Activated naive CD8-positive, alpha-beta T cell treated with anti-CD3 and anti-CD28 coated beads, Interleukin-2, amount 10 ng/mL, durations not matched to agents 7 days and 5 days (primary cell): ENCODE measurements at places on chromosomes 12 and 14.

DNA sequence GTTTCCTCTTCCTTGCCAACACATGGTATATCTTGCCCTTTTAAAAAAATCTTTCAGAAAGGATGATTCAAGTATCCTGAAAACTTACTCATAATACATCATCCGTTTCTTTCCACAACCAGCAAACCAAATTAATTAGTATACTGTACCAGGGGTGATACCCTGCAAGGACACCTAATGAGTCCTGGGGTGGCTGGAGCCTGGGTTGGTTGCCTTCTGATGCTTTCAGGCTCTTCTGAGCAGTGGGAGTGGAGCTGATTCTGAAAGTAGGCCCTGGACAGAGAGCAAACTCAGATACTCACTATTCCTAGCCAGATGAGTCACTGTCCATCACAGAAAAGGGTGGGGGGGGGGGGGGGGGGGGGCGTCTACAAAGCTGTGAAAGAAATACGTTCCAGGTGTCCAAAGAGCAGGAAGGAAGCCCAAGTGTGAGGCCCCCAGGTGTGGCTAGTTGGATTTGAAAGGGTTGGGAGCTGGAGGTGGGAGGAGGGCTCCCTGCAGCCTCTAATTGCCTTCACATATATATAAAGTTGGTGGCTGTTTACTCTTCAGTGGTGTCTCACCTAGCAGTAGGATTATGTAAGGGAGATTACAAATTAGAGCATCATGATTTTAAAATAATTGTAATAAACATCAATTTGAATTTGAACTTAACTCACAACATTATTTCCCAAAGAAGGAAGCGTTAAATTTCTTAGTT, 36.5 kb downstream of the FBXO33 start:
- no peak for DNase-seq

GRCh38 chr14:45065540-45065939, 18.4 kb upstream of the PRPF39 start:
- no peak for DNase-seq

DNA sequence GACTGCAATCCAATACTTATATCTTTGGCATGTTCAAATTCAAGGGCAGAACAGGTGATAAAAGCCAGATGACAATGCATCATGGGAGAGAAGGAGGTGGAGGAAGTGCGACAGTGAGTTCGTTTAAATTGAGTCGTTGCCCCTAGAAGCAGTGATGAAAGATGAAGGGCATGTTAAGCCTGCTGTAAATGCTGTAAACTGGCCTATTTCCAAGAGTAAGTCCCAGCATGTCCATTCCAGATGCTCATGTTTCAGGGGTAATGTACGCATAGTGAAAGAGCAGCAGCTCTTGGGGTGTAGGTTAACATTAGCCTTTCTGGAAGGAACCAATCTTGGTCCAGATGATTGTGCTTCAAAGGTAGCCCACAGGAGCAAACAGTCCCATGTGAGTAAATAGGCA, 97.1 kb downstream of the C2CD5 start:
- DNase-seq, result no peak

DNA sequence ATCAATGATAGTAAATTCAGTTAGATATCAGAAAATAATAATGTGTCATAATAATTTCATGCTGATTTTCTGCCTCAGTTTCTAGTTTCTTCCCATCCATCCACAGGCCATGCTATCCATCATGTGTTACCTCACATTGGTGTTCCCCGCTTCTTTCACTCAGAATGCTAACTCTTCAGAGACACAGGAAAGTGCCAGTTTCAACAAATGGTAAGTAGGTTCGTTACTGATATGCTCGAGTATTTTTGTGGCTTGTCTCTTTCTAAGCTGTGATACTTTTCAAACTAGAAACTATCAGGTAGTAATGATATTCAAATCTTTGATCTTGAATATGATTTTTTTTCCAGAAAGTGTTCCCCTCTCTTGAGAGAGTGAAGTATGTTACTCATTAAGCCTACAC, 1.5 kb downstream of the KLRB1 start:
- DNase-seq, result no peak

DNA sequence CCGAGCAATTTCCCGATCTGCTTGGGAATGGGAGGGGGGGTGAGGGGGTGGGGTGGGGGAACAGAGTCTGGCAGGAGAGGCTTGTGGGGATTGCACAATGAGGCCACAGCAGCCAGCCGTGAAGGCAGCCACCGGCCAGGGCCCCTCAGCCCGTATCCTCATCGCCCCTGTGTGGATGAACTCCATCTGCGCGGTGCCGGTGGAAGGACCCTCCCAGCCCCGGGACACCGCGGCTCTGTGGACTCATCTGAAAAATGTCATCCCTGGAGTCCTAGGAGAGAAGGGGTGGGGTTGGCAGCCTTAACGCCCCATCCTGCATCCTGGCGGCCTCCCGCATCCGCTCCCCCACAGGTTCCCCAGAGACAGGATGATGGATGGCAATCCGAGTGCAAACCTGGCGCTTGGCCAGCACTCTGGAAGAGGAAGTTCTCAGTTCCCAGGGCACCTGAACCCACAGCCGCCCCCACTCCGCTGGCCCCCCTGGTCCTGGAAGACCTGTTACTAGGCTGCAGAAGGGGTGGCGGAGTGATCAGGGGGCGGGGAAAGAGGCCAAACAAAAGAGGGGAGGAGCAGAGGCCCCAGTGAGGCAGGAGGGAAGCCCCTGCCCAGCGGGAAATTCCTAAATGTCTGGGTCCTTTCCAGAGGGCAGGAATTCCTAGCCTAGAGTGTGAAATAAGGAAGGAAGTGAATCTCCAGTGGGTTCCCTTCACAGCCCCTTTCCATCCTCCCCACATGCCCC, 1.2 kb upstream of the TNFAIP2 start:
- no peak for DNase-seq

DNA sequence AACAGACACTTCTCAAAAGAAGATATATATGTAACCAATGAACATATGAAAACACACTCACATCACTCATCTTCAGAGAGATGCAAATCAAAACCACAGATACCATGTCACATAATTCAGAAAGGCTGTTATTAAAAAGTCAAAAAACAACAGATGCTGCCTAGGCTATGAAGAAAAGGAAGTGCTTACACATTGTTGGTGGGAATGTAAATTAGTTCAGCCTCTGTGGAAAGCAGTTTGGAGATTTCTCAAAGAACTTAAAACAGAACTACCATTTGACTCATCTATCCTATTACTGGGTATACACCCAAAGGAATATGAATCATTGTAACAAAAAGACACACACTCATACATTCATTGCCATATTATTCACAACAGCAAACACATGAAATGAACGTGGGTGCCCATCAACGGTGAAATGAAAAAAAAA, 35.1 kb downstream of the EIF2S3B start:
- DNase-seq, result no peak

DNA sequence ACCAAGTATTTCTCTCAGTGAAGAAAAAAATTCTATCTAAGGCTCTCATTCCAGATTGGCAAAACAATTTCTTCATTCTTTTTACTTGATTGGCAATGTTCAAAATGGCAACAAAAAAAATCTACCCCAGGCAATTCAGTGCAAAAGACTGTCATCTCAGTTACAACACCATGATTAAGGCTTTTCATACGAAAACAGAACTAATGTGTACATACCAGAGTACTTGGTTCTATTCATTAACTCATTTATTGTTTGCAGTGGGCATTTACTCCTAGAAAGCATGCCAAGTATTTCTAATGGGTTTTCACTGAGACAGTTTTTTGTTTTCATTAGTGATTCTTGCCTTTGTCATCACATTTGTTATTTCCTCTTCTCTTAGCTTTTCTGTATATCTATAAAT, 33.0 kb downstream of the DBX2 start:
- DNase-seq, result no peak

- DNase-seq, result no peak
Measured at GRCh38 chr14:63362389-63362819, 43.7 kb upstream of the GPHB5 start.

- DNase-seq, result no peak
Measured at GRCh38 chr12:51186465-51187085, 13.6 kb upstream of the TFCP2 start.

DNA sequence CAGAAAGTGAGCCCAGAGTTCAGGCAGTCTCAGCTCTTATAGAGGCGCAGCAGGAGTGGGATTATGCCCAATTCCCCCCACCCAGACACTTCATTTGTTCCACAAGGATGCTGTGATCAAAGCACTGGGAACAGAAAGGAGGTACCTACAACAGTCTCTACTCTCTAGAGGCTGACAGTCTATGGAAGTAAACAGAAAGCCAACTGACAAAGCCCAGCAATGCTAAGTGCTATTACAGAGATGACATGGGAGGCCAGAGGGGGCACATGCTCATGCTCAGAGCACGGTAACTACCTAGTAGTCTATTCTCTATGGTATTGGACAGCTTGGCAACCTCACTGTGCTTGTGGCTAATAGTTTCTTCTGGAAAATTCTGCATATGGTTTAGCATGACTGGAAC, 85.9 kb downstream of the STXBP6 start:
- DNase-seq, result no peak

- DNase-seq, result no peak
Measured at GRCh38 chr12:67426067-67426466, 156.9 kb downstream of the CAND1 start.

GRCh38 chr14:65847075-65847847, 434.7 kb downstream of the FUT8 start:
- peak; percentile 63 for DNase-seq

- no peak for DNase-seq
Measured at GRCh38 chr14:38522724-38523123, 266.8 kb upstream of the CLEC14A start.

DNA sequence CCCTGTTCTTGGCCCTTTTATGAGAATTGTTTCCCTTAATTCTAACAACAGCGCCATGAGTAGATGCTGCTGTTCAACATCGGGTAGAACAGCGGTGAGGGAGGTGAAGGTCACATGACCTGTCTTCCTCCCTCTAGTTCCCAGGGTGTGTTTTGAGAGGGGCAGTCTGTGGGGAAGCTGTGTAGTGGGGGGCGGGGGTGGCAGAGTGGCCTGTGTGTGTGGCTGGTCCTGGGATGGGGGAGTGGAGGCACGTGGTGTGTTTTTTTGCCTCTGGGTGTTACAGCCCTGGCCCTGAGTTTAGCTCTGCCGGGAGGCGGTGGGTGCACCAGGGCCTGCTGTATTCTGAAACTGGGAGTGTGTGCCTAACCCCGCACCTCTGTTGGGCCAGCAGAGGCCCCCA, 202.7 kb downstream of the TSPAN9 start:
- DNase-seq, result no peak

DNA sequence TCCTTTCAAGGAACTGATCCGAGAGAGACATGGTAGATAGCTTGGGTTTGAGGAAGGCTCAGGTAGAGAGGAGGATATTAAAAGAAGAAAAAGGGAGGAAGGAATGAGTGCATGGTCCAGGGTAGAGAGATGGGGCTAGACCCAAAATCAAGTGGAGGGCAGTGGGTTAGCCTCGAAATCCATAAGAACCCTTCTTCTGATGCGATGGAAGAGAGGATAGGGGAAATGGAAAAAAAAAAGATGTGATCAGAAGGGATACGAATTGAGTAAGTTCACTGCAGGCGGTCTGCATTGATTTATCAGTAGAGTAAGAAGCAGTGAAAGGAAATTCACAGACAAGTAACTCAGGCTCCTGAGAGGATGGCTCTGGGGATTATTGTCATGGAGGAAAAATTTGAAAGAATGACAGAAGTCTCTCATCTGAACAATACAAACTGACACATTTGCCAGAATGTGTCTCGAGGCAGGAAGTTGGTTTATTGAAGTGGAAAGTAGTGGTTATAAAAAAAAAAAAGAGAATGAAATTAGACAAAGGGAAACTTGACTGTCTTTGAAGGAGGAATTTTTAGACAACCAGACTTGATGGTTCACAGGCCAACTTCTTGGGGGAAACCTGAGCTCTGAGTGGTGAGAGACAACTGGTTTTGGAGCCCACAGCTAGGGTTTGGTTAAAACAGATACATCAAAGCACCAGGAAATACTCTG, 10.2 kb downstream of the PPFIBP1 start:
- DNase-seq, result no peak

DNA sequence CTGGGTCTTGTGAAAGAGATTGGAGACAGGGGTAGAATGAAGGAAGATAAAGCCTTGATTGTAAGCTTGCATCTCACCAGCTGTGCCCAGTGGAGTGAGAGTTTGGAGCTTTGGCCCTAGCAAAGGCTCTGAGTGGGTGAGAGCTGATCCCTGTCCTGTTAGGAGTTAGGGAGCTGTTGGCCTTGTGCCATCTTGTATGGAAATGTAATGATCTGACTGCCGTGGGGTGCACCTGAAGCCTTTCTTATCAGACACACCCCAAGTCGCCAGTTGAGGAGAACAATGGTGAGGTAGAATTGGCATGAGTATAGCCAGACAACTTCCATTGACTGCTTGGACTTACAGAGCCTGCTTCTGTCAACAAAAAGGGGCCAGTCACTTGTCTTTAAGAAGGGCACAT, 130.1 kb downstream of the PRKCH start:
- no peak for DNase-seq

DNA sequence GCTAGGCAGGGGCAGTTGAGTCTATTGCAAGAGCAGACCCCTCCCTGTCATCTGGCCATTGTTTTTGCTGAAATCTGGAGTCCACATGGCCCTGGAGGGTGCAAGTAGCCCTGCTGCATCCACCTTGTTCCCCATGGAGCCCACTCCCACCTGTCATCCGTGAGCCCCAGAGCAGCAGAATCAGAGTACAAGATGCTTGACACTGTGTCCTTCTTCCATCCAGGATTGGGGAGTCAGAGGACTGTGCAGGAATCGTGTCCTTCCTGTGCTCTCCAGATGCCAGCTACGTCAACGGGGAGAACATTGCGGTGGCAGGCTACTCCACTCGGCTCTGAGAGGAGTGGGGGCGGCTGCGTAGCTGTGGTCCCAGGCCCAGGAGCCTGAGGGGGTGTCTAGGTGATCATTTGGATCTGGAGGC, 8.8 kb downstream of the DHRS2 start:
- DNase-seq, result no peak

- no peak for DNase-seq
Measured at GRCh38 chr14:49892301-49892635, 614 bp upstream of the ARF6 start.

GRCh38 chr14:103730490-103731035, 15.0 kb downstream of the ZFYVE21 start:
- DNase-seq, result no peak

GRCh38 chr14:70168406-70168805, 20.3 kb downstream of the SLC8A3 start:
- no peak for DNase-seq

- no peak for DNase-seq
Measured at GRCh38 chr14:70180718-70181117, 8.0 kb downstream of the SLC8A3 start.

GRCh38 chr12:49272790-49273725, 8.2 kb downstream of the TUBA1C start:
- DNase-seq, result no peak

- no peak for DNase-seq
Measured at GRCh38 chr12:107328442-107329133, 235.2 kb upstream of the CRY1 start.

DNA sequence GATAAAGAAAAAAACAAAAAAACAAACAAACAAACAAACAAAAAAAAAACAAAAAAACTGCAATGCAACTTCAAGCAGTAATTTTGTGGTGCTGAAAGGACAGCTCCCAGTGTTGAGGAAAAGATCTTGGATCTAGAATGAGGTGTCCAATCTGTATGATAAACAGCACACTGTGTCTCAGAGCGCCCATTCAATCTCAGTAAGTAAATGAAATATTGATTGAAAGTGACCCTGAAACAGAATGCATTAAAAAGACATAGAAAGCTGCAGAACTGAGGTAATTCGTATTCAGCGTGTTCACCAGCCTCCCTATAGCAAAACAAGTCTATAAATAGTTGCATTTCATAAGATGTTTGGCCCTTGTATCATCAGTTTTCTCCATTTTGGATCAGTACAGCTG, 153.0 kb downstream of the NOVA1 start:
- DNase-seq, result no peak

GRCh38 chr14:87940382-87940781, 52.6 kb downstream of the GALC start:
- DNase-seq, result no peak
